Activated naive CD4-positive, alpha-beta T cell treated with anti-CD3 and anti-CD28 coated beads, Interleukin-2, amount 50 U/mL, for 72 hours (primary cell): ENCODE measurements at places on chromosomes 6 and 20. TPM values are rescaled to one million over a fixed set of nuclear protein-coding genes. Genes with fewer than 3 reads are reported as not detected.

DNA sequence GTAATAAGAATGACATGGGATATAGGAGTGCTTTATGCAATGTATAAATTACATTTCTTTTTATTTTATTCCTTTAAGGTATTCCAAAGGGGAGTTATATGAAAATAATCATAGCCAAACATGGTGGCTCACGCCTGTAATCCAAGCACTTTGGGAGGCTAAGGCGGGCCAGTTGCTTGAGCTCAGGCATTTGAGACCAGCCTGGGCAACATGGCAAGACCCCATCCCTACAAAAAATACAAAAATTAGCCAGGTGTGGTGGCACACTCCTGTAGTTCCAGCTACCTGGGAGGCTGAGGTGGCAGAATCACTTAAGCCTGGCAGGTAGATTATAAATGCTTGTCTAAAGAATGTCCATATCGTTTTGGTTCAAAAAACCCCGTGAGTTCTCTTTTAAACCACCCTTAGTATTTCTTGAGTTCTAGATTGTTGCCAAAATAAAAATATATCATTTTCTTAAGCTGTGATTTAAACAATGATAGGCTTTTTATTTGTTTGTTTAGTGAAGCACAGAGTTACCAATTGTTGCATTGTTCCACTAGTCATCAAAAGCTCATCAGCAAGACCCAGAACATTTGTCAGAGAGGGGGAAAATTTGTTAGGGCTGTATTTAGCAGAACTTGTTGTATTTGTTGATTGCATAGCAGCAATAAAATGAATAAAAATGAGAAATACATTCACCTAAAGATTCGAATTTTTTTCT lies 146.2 kb downstream of the KHDC1L start:
- no peak for DNase-seq

The CLPSL1 gene
- not detected for total RNA-seq

The PTCHD4 gene
- total RNA-seq, result not detected

The TMEM170B gene
- 1.1 TPM for total RNA-seq

The CNBD2 gene
- 8.6 TPM for total RNA-seq
